ENCODE measurements at places on chromosomes 2 and 18.

DNA sequence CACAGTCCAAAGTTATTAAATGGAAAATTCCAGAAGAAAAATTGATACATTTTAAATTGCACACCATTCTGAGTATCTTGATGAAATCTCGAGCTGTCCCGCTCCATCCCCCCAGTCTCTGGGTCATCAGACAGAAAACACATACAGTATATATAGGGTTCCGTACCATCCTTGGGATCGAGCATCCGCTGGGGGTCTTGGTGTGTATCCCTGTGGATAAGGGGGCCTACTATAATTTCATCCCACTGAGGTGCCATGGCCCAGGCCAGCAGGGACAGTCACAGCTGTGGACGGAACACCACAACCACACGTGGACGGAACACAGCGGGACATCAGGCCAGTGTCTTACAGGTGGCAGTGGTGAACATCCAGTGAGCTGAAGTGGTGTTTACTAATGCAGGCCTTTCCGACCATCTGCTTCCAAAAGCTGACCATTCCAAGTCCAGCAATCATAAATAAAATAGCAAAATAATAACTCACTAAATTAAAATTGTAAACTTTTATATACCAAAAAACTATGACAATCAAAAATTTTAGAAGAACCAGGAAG, 14.0 kb downstream of the TWIST2 start:
- DNase-seq: no peak

DNA sequence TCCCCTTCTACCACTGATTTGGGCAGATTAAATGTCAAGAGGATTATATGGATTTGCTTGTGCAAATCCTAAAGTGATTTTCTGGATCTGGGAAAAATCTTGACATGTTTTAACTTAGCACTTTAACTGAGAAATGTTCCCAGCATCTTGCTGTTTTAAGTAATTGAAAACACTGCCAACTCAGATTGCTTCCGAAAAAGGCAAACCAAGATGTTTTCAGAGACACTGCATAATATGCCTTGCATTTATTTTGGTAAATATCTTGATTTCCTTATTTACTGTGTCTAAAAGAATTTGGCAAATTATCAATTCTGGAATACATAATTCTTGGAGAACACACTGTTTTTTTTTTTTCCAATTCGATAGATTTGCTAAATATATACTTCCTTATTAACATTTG, 385.0 kb upstream of the FAM98A start:
- no peak for DNase-seq

DNA sequence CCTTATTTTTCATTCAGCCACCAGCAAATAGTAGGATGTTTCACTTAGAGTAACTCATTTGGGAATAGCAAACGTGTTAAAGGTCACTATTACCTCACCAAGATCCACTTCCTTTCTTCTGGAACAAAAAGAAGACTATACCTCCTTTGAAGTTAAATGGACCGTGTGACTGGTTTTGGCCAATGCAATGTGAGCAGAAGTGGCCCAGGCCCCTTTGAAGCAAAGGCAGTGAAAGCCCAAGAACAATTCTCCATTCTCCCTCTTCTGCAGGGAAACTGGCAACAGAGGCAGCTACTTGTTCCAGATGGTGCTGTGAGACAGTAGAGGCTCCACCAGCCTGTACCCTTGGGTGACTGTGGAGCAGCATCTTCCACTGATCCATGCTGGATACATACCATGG, 11.3 kb upstream of the MALL start:
- DNase-seq: no peak

GRCh38 chr2:178895872-178896271, 88.6 kb upstream of the TTN start:
- no peak for DNase-seq

- DNase-seq: no peak
Measured at GRCh38 chr18:35807811-35808335, 164.6 kb upstream of the RMP24 start.

DNA sequence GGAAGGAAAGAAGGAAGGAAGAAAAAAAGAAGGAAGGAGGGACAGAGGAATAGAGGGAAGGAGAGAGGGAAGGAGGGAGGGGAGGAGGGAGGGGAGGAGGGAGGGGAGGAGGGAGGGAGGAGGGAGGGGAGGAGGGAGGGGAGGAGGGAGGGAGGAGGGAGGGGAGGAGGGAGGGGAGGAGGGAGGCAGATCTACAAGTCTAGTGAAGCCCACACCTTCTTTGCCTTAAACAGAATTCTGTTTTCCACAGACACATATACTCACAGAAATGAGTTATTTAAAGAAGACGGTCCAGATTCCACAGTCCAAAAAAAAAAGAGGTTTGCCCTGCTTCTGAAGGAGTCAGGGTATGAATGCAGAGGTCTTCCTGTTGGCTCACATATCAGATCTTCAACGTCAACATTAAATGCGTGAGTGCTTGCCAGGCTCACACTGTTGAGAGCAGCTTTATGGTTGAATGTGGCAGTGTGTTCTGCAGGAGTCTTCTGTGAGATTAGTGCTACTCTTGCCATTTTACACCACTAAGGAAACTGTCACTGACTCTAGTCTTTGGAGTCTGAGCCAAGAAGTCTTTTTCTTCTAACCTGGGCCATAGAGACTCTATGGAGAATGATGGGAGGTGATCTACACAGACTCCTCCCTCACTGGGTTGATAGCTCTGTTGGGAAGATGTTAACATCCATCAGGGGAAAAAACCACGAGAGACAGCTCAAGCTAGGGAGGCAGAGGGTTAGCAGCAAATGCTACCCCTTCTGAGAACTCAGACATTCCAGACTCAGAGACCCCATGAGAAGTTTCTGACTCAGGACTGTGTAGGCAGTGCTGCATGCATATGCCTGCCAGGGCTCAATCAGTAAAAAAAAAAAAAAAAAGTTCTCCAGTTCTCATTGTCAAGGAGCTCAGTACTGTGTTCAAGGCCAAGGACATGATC, 23.3 kb downstream of the PAX8 start:
- no peak for DNase-seq

Data from CD4-positive, alpha-beta T cell (primary cell).